ENCODE measurements at places on chromosomes 12 and 14.
A peak's percentile ranks its signal among the peaks of the same experiment; 100 is the strongest.

DNA sequence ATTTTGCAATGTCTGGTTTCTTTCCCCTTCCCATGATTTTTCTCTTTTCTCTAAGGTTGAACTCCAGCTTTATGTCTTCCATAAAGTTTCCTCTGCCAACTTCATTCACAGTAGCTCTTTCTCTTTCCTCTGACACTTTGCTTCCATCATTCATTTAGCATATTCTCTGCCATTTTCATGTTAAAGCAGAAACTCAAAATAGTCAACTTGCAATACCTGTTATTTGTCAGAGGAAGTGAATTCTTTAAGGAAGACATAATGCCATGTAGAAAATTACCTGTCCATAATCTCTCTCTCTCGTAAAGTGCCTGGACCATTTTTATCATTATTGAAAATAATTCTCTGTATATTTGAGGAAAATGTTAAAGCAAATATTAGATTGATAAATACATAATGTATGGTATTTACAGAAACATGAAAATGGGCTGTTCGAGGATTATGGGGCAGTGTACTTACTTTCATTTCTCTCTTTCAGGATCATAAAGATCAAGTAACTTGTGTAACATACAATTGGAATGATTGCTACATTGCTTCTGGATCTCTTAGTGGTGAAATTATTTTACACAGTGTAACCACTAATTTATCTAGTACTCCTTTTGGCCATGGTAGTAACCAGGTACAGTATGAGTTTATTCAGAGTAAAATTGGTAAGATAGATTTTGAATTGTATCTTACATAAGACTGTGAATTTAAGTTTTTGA is 12.6 kb downstream of the NEDD1 start:
- DNase-seq: no peak

GRCh38 chr12:65597527-65597926 is 226.8 kb upstream of the HMGA2 start:
- no peak for DNase-seq

DNA sequence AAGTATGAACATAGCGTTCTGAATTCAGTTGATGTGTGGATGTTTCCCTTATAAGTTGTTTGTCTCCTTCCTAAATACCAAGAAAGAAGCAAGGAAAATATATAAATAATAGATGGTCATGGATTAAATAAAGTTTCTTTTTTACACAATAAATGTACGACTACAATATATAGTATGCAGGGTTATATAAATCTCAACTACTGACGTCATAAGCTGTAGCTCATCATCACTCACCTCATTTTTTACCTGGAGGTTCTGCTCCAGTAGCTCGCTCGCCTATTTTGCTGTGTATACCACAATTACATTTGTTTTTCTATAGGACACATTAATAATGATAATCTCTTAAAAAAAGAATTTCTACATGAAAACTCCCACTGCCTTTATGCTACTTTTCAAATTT is 109.5 kb downstream of the NTS start:
- DNase-seq: no peak

- no peak for DNase-seq
Observed at GRCh38 chr14:104130974-104131651, 7.3 kb upstream of the KIF26A start.

- DNase-seq: no peak
Observed at GRCh38 chr14:99137913-99138571, 134.0 kb downstream of the BCL11B start.

- no peak for DNase-seq
Observed at GRCh38 chr12:66929121-66929520, 250.2 kb upstream of the GRIP1 start.

DNA sequence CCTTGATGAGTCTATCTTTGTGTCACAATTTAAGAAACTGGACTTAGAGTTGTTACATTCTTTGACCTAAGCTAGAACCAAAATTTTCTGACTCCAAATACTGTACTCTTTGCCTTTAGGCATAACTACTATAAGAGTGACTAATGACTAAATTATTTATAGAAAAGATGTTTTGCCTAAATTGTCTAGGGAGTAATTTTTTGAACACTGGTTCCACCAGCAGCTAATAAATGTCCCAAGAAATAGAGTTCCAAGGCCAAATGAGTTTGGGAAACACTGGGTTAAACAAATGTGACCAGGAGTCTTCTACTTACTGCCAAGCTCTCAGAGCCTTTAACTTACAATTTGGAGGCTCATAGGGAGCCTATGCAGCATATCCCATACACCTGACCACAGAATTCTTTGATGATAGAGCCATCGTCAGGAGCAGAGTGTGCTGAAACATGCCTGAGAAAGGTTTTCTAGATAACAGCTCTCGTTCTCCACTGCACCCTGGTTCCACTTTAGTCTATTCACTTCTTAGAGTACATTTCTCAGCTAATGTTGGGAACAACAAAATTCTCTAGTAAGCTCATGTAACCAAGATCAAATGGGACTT is 215.9 kb upstream of the HMGA2 start:
- no peak for DNase-seq

GRCh38 chr12:28857369-28857768 is 291.7 kb upstream of the FAR2 start:
- no peak for DNase-seq

DNA sequence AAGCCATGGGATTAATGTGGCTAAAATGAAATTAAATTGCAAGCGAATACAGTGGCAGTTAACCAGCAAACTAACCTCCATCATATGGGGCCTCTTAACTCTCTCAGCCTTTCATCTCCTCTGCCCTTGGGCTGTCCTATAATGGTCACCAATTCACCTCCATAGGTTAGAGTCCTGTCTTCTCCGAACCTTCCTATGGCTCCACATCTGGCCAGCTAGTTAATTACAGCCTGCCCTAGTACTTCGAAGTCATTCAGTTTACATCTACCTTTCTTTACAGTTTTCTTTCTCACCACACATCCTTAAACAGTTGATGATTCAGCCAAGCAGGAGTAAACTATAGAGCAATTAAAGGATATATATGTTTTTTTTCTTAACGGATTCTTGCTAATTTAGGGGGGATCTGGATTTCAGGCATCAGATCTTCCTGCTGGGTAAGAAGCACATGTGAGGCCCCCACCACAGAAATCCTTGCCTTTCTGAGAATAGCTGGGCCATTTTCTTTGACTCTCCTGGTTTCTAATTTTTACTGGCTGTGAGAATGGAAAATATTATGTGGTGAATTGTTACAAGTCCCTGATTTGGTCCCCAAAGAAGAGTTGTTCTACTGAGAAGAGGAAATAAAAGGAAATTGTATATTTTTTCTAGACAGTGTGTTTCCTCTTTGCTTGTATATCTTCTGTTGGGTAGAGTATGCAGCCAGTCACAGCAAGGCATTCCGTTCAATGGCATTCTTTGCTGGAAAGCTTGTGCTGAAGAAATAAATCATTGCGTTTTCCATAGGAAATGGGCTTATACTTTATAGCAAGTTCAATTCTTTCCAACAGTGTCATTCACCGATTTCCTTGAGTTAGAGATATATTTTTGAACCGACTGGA is 16.7 kb downstream of the HMGA2 start:
- no peak for DNase-seq

DNA sequence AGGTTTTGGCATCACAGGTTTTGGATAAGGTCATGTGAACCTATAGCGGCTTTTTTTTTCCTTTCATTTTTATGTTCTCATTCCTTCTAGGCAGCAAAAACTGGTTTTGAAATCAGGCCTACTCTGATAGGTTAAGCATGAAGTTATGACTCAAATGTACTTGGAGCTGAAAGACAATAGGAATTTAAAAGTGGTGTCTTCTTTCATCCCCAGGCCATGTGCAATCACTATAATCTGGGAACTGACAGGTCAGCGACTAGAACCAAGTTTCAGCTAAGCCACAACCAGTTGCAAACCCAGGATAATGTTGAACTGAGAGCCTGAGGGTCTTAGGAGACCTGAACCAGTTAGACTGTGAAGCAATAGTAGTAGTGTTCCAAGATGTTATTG is 74.3 kb downstream of the ANO6 start:
- peak; percentile 71 for DNase-seq

DNA sequence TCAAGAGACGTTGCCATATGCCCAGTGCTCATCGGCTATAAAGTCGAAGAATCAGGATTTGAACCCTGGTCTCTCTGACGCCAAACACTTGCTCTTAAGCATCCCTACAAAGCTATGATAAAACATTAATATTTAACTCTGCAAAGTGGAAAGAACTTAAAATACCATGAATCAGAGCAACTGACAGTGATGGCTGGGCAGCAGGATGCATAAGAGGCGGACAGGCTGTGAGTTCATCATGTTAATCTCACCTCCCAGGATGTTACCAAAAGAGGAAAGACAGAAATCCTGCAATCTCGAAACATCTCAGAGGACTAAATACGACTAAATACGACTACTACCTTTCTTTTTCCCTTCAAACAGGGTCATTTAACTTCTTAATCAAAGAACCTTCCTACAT is 5.8 kb downstream of the DICER1 start:
- DNase-seq: no peak

DNA sequence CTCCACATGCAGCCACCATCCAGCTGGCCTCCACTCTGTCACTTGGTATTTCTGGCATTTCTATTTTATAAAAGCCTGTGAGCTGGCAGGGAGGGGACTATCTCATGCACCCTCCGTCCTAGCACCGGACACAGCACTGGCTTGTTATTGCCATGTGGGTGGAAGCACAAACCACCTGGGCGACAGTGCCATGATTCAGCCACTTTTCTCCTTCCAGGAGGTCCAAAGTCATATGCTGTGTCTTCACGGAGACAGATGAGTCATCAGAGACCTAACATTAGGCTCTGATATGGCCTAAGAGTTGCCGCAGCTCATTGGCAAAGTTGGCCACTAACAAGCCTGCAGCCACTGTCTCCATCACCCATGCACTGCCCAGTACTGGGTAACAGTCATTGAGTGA is 1123.0 kb downstream of the VRK1 start:
- DNase-seq: no peak

GRCh38 chr12:119292893-119293630 is 41.5 kb upstream of the CCDC60 start:
- no peak for DNase-seq

GRCh38 chr12:48979602-48980388 is 1.7 kb downstream of the WNT1 start:
- DNase-seq: no peak

GRCh38 chr12:67568055-67568454 is 80.5 kb upstream of the DYRK2 start:
- no peak for DNase-seq

GRCh38 chr12:64494998-64495729 is 43.2 kb downstream of the TBK1 start:
- no peak for DNase-seq

DNA sequence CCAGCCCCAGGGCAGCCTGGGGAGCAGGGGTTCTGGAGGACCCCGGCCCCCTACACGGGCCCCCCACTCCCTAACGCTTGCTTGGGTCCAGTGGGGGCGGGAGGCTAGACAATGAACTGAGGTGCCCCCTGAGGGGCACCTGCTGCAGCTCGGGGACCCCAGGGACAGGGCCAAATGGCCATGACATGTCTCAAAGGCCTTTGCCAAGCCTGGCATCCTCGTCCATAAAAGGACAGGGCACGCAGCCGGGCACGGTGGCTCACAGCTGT is 11.7 kb upstream of the C14orf180 start:
- DNase-seq: no peak

- no peak for DNase-seq
Observed at GRCh38 chr14:55780156-55780946, 200.3 kb downstream of the KTN1 start.

DNA sequence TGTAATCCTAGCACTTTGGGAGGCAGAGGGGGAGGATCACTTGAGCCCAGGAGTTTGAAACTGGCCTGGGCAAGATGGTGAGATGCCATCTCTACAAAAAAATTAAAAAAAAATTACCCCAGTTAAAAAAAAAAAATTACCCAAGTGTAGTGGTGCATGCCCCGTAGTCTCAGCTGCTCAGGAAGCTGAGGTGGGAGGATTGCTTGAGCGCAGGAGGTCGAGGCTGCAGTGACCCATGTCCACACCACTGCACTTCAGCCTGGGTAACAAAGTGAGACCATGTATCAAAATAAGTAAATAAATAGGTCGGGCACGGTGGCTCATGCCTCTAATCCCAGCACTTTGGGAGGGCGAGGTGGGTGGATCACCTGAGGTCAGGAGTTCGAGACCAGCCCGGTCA is 128.8 kb downstream of the VRK1 start:
- DNase-seq: no peak

DNA sequence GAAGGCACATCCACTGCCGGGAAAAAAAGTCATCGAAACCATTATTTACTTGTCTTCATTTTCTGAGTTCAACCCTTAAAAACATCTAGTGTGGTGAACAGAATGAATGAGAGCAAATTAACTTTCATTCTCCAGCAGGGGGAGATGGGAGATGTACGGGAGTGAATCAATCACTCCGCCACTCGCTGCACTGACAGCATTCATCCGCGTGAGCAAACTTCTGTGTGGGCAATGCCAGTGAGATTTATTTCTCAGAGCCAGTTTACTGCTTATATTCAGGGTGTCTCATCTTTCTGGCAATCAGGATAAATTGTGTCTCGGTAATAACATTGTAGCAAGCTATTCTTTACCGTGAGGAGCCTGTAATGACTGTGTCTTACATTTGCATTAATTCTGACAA is 463.6 kb upstream of the MIS18BP1 start:
- no peak for DNase-seq

DNA sequence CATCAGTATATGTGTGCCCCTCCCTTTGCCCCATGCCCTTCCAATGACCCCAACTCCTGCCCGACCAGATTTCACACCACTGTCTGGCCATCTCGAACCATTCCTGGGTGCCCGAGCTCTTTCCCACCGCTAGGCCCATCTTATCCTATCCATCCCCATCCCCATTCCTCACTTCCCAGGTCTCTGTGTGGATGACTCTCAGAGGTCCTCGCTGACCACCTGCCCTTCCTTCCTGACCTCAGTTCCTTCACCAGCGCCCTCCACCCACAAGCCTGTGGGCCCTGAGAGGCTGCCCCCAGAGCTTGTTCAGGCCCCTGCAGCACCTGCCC is 49.1 kb downstream of the CYP46A1 start:
- no peak for DNase-seq

GRCh38 chr12:58253663-58254062 is 312.3 kb downstream of the ATP23 start:
- peak; percentile 5 for DNase-seq

GRCh38 chr12:3491938-3492792 is 1.2 kb downstream of the PRMT8 start:
- peak; percentile 85 for DNase-seq

- DNase-seq: no peak
Observed at GRCh38 chr12:43964033-43964432, 128.2 kb downstream of the TMEM117 start.

DNA sequence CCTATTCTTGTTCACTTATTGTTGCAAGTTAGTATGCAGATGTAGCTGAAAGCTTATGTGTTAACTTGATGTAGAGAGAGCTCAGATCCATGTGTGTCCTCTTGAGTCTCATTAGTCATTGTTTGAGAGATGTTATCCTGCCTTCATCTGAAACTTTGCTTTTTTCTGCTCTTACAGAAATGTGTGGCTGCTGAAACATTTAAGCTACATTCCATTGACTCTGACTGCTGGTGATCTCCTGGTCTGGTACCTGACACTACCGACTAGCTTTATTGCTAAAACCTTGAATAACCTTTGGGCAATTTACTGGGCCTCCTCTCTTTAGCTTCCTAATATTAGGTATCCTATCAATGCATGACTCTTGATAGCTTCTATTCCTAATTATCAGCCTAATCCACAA is 705.6 kb upstream of the FOXG1 start:
- no peak for DNase-seq

GRCh38 chr12:29164477-29165393 is 15.7 kb downstream of the FAR2 start:
- DNase-seq: peak; percentile 2

- DNase-seq: no peak
Observed at GRCh38 chr12:1668833-1669543, 21.9 kb upstream of the ADIPOR2 start.

All from HTR-8/SVneo (cell line).